Prostate gland (tissue), 2 donors: ENCODE measurements at places on chromosomes 12 and 14.

- DNase-seq: no peak
Measured at GRCh38 chr14:45028107-45028626, 55.7 kb upstream of the PRPF39 start.

- peak; percentile 79 for DNase-seq
Measured at GRCh38 chr14:69685716-69686115, 74.3 kb downstream of the SUSD6 start.

GRCh38 chr12:21683115-21683514 is 25.5 kb upstream of the LDHB start:
- no peak for DNase-seq

GRCh38 chr12:67981287-67982162 is 7.7 kb upstream of the IFNG-AS1 start:
- DNase-seq: no peak

- DNase-seq: no peak
Measured at GRCh38 chr14:87278415-87278814, 714.6 kb downstream of the GALC start.

DNA sequence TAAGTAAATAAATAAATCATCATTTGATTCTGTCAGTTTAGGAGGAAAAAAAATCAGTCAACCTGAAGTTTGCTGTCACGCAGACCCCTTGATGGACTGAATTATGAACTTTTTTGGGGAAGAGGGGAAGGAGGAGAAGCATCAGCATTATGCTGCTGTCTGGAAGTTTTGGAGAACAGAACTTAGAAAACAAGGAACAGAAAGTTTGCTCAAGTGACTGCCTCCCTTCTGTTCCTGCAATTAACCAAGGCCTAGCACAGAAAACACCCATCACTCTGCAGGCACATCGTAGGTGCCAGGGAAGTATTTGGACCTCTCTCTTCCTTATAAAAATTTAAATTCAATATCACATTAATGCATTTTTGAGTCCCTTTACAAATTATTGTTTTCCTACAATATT is 283.8 kb downstream of the VRK1 start:
- no peak for DNase-seq

DNA sequence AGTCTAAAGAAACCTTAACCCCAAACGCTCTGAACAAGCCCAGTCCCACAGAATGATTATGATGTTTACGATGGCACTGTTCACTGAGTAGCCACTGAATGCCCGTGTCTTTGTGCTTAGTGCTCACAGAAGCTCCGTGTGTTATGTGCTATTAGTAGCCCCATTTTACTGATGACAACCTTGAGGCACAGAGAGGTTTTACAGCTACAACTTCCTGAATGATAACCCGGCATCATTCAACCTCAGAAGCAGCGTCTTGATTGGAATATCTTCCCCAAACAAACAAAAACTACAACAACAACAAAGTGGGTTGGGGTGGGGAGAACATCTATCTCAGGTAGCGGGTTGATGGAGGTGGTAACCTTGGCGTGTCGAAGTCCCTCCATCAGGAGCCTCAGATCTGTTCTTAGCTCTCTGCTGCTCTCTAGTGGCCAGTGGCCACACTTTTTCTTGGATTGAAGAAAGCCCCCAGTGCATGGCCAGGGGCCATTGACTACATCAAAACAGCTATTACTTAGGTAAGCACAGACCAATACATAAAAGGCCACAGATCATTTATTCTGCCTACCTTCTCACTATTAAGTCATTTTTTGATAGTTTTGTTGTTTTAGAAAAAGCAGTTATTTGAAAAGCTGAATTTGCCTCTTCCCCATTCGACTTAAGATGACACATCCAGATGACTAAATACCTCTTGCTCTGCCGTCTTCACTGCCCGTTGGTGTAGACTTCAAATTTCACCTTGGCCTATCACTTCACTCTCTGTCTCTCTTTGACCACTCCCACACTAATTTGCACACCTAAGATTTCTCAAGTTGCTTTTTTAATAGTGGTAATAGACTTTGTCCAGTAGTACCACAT is 376.9 kb downstream of the GALC start:
- peak; percentile 8 for DNase-seq

DNA sequence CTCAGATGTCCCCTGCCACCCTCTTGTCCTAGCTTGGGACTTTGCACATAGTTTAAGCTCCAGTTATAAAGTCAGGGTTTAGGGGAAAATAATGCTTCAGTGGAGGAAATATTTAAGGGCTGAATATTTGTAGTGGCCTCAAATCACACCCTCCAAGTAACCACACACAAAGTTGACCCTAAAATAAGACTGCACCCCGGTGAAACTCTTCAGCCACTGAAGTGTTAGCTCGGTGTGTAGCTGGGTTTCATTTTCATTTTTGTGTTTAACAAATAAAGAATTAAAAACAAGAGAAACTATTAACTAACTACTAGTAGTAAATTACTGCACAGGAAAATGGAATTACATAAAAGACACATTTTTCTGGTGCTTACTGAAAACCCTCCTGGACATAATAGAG is 14.8 kb upstream of the BCL11B start:
- DNase-seq: no peak

GRCh38 chr12:82745063-82745674 is 58.5 kb downstream of the TMTC2 start:
- DNase-seq: no peak

GRCh38 chr12:97490141-97490540 is 27.5 kb downstream of the RMST start:
- DNase-seq: no peak

DNA sequence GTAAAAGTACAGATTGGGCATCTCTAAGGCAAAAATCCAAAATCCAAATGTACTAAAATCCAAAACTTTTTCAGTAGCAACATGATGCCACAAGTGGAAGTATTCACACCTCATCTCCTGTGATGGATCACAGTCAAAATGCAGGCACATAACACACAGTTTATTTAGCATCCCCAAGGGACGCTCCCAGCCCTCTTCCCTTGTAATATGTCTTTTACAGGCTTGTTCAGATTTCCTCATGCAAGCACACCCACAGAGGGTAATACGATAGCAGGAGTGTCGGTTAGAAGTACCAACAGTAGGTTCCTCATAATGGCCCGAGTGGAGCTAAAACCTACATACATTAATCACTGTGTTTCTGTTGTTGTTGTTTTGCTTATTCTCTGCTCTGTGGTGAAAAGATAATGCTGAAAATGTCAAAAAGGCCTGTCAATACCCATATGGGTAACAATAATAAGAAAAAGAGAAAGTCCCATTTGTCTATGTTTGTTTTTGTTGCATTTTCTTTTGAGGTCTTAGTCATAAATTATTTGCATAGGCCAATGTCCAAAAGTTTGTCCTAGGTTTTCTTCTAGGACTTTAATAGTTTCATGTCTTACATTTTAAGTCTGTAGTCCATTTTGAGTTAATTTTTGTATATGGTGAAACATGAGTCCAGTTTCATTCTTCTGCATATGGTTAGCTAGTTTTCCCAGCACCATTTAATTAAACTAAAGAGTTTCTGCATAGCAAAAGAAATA is 133.1 kb downstream of the LRIG3 start:
- DNase-seq: no peak

- no peak for DNase-seq
Measured at GRCh38 chr12:4217091-4217490, 56.5 kb upstream of the CCND2 start.

- peak; percentile 38 for DNase-seq
Measured at GRCh38 chr12:6606331-6607131, 648 bp downstream of the CHD4 start.

DNA sequence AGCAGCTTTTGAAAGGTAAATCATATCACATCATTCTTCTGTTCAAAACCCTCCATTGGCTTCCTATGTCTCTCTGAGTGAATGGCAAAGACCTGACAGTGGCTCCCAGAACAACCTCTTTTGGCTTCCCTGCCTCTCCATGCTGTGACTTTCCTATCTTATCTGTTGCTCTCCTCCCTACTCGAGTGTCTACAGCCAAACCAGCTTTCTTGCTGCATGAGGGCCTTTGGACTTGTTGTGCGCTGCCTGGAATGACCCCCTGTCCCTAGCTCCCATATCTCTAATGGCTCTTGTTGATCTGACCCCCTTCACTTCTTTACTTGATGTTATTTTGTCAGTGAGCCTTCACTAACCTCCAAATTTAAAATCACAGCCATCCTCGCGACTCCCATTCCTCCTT is 2.5 kb downstream of the SYNE2 start:
- no peak for DNase-seq

- no peak for DNase-seq
Measured at GRCh38 chr12:24595652-24596235, 353.2 kb downstream of the BCAT1 start.

DNA sequence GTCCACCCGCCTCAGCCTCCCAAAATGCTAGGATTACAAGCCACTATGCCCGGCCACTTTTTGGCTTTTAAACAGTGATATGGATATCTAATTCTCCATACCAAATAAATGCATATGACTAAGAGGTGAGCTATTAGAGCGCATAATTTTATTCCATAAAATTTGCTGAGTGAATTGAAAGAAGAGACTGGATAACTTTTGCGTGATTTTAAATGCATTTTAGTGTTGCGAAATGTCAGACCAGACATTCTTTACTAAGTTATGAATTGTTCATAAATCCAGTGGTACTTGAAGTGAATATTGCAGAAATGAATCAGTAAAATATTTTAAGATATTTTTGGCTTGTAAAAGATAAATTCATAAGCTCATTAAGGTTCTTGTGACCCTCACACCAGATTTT is 50.9 kb upstream of the DIP2B start:
- DNase-seq: no peak

GRCh38 chr14:68695326-68695768 is 97.5 kb downstream of the ZFP36L1 start:
- no peak for DNase-seq

DNA sequence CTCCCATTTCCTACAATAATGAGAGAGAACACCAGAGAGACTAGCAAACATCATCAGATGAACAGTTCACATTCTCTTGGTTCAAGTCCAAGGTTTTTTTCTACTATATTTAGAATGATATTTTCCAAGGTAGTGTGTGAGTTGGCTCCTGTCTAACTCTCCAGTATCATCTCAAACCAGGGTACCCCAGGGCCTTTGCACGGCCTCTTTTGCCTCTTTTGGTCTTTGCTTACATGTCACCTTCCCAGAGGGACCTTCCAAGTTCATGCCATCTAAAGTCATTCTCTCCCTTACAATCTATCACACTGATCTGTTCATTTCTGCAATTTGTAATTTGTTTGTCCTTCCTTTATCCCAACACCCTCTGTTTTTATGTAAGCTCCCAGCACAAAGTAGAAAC is 264.5 kb downstream of the VRK1 start:
- no peak for DNase-seq

DNA sequence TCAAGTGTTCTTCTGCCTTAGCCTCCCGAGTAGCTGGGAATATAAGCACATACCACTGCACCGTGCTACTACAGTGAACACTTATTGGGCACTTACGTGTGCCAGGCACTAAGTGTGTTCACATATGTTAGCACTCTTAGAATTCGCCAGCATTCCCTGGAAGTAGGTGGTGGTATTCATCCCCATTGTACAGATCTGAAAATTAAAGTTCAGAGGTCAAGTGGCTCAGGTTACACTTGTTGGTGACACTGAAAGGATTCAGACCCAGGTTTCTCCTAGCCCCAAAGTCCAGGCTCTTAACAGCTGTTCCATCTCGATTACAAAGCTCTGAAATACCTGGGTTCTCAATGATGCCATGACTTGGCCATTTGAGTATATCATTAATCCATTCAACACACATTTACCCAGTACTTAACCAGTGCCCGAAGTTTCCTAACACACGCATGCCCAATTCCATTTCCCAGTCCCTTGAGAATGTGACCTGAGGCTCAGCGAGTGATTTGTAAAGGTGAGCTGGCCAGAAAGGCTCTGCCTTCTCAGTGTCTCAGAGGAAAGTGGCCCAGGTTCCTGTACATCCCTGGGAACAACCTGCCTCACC is 4.8 kb downstream of the MVK start:
- no peak for DNase-seq

- no peak for DNase-seq
Measured at GRCh38 chr14:100144645-100144995, 14.8 kb downstream of the DEGS2 start.

GRCh38 chr14:32683679-32684078 is 255.0 kb upstream of the NPAS3 start:
- DNase-seq: no peak

GRCh38 chr14:62381311-62382070 is 619.3 kb downstream of the SNAPC1 start:
- DNase-seq: no peak

DNA sequence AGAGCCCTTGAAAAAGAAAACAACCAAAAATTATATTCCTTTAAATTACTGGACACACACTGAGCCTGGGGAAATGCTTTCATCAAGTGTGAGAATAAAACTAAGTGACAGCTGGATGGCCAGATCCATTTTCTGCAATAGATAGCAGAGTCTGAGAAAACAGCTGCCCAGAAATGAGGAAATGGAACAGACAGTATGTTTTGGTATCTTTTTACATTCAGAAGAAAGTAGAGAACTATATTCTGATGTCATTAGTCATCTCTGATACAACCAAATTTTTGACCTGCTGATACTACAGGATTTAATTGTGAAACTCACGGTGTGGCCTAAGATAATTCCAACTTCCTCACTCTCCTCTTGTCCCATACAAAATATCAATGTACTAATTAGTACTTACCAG is 78.2 kb downstream of the HMGA2 start:
- DNase-seq: no peak

GRCh38 chr12:69630191-69630590 is 19.5 kb upstream of the LRRC10 start:
- DNase-seq: no peak

DNA sequence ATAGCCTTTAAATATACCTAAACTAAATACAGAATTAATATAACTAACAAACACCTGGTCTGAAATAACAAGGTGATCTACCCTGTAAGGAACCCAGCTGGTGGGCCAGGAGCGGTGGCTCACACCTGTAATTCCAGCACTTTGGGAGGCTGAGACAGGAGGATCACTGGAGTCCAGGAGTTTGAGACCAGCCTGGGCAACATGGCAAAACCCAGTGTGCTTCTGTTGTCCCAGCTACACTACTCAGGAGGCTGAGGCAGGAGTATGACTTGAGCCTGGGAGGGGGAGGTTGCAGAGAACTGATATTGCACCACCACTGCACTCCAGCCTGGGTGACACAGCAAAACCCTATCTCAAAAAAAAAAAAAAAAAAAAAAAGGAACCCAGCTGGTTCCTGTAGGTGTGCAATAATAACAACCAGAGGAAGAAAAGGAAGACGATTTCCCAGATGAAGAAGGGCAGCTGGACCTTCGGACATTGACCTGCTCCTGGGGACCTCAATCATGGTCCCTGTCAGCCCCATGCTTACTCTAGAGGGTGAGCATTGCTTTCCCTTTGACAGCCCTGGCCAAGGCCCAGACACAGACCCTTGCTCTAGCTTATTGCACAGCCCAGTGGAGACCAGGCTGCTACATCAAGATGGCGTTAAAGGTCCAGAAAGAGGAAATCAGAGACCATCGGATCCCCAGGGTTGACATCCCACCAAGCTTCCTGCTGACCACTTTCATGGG is 5.4 kb downstream of the FOS start:
- no peak for DNase-seq
